SK-N-SH treated with all-trans-retinoic acid at 6 μM for 48 hours (cell line): ENCODE measurements at places on chromosomes 5 and 9.
A peak's percentile ranks its signal among the peaks of the same experiment; 100 is the strongest.

GRCh38 chr5:14216372-14216771, 73.2 kb downstream of the TRIO start:
- ATAC-seq = no peak

DNA sequence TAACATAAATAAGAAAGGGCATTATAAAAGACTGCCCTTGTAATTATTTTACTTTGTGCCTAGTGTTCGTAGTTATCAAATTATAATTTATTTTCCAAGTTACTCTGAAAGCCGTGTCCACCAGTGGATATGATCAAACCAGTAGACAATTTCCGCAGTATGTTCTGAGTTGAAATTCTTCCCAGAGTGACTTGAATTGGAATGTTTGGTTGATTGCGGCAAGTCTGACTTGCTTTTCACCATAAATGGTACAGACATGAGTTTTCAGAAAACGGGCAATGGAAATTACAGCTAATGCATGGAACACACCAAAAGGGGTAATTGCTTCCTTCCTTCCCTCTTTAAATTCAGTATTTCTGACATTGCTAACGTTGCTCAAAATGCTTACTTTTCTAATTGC, 56.6 kb downstream of the CHSY3 start:
- ATAC-seq = no peak

DNA sequence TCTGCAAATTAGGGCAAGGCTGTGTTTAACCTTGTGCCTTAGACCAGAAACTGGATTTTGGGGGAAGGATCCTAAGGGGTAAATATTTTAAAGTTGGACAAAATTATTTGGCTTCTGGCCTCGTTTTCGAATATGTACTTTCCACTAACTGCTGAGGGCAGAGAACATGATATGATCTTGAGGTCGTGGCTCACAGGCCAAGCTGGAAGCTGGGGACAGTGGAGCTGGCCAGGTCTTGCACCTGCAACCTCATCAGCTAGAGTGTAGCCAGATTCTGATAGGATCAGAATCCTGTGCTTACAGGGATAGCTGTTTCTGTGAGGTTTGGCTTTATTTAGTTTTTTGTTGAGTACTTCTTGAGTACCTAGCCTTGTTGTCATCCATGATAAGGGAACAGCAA, 24.9 kb downstream of the MAN2A1 start:
- ATAC-seq = no peak

DNA sequence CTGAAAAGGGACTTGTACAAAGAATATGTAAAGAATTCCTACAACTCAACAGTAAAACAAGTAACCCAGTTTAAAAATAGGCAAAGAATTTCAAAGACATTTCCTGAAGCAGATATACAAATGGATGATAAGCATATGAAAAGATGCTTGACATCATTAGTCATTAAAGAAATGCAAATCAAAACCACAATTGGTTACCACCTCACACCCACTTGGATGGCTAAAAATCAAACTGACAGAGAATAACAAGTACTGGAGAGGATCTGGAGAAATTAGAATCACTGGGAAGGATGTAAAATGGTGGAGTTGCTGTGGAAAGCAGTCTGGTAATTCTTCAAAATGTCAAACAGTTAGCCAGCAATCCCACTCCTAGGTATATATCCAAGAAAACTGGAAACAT, 12.5 kb upstream of the FOXE1 start:
- no peak for ATAC-seq

DNA sequence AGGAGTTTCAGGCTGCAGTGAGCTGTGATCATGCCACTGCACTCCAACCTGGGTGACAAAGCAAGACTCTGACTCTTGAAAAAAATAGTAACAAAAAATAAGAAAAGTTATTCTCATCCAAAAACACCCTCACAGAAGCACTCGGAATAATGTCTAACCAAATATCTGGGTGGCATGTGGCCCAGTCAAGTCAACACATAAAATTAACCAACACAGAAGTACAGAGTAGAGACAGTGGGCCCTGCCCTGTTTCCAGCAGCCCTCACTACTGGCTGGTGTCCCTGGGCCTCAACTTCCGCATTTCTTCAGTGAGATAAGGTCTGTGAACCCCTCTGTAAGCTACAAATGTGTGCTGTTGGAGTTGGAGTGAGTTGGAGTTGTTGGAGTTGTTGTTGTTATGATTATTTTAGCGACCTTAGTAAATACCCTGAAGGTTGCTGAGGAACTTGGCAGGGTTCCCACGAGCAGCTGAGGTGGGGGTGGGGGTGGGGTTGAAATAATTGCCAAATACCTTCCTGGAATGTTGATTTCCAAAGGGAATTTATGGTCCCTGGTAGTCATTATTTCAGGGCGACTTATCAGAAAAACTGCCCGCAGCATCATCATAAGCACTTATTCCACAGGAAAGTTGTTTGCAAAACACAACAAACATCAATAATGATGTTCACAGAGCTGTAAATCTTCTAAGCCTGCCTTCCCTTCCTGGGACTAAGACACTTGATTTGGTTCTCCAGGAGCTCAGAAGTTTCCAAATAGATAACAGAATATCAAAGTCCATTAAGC, 30.2 kb downstream of the C5orf15 start:
- no peak for ATAC-seq

DNA sequence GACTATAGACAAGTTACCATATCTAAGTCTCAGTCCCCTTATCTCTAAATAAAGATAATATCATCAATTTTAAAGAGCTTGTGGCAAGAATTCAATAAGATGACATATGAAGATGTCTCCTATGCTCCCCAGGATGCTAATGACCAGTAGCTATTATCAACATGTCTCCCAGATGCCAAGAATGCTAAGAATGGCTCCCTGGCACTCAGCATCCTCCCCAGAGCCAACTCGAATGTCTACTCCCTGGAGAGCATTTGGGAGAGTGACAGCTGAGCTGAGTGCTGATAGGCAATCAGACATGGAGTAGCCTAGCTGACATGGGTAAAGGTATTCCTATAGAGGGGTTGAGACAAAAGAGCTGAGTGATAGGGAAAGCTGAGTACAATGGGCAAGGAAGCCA, 15.9 kb downstream of the P4HA2 start:
- ATAC-seq = no peak

GRCh38 chr5:67364381-67364970, 167.9 kb upstream of the CD180 start:
- no peak for ATAC-seq

GRCh38 chr5:86374611-86375010, 243.1 kb upstream of the COX7C start:
- ATAC-seq = no peak

GRCh38 chr5:68757626-68758212, 336.1 kb upstream of the SLC30A5 start:
- ATAC-seq = no peak

DNA sequence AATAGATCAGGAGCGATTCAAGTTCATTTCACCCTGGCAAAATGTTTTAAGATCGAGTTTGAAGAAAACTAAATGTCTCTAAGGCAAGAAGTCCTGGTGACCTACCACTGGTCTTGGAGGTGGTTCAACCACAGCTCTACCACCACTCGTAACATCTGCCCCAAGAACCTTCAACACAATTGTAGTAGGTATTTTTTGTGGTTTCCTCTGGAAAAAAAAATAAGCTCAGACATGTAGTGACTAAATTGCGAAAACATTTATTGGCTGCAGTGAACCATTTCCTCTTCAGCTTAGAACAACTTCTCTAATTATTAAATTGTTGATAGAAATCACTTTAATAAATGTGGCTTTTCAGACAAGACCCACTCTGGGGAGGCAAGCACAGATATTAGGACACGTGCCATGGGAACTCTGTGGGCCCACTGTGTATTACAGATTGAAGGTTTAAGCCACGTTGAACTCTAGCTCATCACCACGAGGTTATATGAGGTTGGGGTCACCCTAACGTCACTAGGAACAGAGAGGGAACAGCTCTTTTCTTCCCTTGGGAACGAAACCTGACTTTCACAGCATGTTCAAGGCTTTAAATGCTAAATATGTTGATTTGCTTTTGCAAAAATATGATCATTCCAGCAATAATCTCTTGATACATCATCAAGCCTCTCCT, 142.9 kb downstream of the HSD17B3 start:
- no peak for ATAC-seq

DNA sequence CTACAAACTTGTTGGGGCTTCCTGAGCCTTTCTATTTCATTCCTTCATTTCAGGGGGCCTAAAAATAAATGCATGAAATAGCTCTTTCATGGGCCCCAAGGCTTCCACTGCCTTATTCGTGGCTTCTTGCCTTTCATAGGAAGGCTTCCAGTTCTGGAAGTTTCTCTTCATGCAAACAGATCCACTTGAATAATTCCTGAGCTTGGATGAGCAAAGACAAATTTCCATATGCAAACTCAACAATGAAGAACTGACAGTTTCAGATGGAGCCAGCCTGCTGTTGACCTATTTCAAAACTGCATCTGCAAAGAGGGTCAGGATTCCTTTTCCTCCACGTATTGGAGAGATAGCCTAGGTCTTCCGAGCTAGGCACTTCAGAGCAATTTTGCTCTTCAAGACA, 142.1 kb downstream of the MLLT3 start:
- ATAC-seq = no peak

DNA sequence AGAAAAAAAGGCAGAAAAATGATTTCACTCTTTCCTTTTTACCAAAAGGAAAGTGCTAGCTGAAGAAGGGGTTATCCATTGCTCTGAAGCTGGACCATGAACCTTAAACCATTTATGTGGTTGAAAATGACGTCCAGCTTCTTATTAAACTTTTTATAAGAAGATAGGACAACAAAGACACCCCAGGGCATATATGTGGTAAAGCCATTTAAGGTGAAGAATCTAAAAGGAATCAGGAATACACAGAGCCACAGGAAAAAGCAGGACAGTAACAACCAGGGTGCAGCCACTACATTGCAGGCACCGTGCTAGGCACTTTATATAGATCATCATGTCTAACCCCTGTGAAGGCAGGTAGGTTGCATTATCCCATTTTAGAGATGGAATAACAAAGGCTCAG, 42.1 kb downstream of the RASEF start:
- no peak for ATAC-seq

GRCh38 chr5:167893271-167893670, 398.2 kb upstream of the WWC1 start:
- no peak for ATAC-seq

- no peak for ATAC-seq
These were observed 163.1 kb downstream of the DTWD2 start for GRCh38 chr5:118825226-118825625.

DNA sequence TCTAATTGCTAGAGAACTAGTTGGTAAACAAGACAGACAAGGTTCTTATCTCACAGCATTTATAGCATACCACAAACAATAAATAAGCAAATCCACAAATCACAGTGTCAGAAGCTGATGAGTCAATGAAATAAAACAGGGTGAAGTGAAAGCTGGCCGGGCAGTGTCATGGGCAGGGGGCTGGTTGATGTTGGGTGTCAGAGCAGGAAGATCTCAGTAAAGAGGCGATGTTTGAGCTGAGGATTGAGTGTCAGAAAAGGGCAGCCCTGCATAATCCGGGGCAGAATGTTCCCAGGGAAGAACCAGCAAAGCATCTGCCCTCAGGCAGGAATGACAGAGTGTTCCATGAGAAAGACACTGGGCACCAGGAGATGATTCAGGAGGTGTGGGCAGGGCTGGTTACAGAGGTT, 183.4 kb downstream of the GOLPH3 start:
- no peak for ATAC-seq

- ATAC-seq = peak; percentile 13
These were observed 243.9 kb upstream of the KLF4 start for GRCh38 chr9:107733523-107733894.

DNA sequence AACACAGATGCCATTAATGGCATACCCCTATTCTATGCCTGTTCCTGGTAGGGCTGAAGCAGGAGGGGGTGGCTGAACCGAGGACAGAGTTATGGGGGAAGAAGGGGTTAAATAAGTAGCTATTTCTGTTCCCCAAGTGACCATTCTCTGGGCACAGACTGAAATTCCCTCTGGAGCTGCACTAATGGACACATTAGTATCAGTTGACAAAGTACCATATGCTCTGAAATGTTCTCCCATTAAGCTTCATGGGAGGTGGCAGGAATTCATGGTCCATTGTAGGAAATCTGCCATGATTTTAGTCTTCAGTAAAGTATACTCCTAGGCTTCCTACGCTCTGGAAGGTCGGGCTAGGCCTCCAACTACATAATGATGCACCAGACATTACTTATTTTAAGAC, 10.5 kb upstream of the FRMPD1 start:
- no peak for ATAC-seq

DNA sequence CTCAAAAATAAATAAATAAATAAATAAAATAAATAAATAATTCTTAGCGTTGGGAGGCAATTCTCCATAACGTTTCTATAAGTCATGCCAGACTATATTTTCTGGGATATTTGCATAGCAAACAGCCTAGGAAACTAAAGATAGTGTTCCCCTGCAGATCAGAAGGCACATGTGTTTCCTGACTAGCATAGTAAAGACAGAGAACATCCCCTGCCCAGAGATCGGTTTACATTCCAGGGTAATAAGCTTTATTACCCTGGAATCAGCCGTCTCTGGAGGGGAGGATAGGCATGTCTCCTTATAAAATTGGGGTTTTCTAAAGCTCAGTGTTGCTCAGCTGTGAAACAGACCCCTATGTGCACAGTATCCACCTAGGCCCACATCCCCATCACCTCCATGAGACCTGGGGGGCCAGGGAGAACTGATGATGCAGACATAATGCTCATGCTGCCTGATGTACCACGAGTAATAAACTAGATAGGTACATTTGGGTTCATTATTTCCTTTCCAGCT, 36.9 kb upstream of the IFNK start:
- no peak for ATAC-seq

DNA sequence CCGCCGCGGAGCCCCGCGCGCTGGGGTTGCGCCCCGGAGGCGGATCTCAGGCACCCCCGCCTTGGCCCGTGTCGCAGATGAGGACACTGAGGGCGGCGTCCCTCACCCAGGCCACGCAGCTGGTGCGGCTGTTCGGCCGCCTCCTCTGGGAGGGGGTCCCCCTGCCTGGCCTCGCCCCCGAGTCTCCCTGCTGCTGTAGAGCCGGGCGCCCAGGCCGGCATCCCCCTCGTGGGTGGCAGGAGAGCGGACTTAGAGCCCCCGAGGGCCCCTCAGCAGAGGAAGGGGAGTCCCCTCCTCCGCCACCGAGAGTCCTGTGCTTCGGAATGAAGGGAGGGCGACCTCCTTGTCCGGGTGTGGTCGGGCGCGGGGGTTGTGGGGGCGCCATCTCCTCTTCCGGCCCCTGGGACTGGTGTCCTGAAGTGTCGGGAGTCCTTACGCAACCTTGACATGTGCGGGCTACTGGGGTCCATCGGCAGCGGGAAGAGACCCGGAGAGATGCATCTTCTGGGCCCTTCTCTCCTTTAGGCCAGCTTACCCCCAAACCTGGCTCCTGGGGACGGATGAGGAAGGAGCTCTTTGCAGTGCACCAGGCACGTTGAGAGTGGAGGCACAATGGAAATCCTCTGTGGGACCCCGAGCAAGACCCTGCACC, 11.7 kb upstream of the EXOSC2 start:
- ATAC-seq = peak; percentile 26
